ENCODE measurements at places on chromosomes 6 and 20.

DNA sequence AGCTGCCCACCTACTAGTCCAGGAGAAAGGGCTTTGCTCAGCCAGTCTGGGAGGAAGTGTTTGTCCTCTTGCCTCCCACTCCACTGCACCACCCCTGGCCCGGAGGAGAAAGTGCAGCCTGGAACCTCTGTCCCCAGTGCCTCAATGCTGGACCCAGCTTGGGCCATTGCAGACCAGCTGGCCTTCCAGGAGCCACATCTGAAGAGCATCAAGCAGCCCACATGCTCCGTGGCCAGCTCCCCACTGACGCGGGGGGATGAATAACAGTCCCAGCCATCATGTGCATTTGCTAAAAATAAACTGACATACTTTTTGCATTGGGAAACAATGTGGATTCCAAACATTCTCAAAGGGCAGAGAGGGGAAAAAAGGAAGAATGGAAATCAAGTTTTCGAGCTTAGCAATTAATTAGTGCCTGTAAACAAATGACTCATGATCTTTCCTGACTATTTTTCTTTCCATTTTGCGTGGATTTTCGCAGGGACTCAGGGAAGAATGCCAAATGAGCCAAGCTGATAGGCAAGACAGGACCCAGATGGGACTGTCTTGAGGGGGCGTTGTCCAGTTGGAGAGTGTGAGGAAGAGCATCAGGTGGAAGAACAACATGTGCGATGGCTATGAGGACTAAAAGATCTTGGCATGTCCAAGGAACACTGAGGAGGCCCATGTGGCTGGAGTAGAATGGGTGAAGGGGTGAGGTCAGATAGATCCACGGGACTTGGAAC lies 34.1 kb downstream of the CEBPB start:
- DNase-seq = no peak

DNA sequence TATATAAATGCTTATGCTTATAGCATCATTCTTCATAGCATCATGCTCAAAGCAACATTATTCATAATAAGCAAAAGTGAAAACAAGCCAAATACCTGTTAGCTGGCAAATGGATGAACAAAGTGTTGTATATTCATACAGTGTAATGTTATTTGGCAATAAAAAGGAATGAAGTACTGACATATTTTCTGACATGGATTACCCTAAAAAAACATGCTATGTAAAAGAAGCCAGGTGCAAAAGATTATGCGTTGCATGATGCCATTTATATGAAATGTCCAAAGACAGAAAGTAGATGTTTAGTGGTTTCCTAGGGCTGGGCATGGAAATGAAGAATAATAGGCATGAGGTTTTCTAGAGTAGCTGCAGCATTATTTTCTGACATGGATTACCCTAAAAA lies 77.1 kb downstream of the GFRA4 start:
- no peak for DNase-seq

DNA sequence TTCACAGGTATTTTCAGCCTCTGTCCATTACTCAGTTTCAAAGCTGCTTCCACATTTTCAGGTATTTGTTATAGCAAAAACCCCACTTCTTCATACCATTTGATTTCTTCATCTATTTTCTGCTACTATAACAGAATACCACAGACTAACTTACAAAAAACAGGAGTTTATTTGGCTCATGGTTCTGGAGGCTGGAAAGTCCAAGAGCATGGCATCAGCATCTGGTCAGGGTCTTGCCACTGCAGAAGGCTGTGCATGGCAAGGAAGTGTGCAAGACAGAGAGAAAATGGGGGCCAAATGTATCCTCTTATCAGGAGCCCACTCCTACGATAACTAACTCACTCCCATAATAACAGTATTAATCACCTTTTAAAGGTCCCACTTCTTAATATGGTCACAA lies 82.8 kb upstream of the FOXA2 start:
- DNase-seq = no peak

- no peak for DNase-seq
Observed at GRCh38 chr6:43790031-43790430, 20.0 kb downstream of the VEGFA start.

DNA sequence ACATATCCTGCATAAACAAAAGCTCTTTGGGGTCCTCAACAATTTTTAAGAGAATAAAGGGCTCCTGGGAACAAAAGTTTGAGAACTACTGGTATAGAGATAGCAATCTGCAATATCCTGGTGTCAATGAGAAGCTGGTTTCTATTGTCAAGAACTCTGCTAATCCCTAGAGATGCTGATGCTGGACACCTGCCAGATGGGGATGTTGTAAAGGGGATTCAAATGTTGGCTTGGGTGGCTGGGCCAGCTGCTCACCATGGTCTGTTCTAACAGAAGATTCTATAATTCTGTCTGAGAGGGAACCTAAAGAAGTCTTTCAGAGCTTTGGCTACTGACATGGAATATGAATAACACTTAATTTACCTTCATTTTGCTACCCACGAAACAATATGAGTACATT lies 137.8 kb downstream of the BTBD9 start:
- no peak for DNase-seq

DNA sequence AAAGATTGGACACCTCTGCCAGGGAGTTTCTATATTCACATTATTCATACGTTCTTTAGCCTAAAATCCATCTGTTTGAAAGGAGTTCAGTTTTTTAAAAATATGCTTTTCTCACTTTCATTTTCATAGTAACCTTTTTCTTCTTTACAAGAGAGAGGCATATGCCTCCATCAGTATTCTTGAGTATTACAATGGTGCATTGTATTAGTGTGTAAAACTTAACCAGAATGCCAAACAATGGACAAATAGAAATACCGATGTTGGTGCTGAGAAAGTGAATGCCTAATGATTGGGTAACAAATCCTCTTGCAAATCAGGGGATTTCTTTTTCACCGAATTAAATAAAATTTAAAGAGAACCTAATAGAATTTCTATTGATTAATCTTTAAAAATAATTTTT lies 163.2 kb upstream of the LAMA2 start:
- no peak for DNase-seq

GRCh38 chr20:474581-474980 lies 12.2 kb upstream of the TBC1D20 start:
- DNase-seq = no peak

- no peak for DNase-seq
Observed at GRCh38 chr6:112597176-112597575, 250.0 kb downstream of the RFPL4B start.

- DNase-seq = no peak
Observed at GRCh38 chr20:219290-220115, 7.6 kb upstream of the DEFB129 start.

GRCh38 chr6:100462706-100463629 lies 1.8 kb downstream of the SIM1 start:
- no peak for DNase-seq

DNA sequence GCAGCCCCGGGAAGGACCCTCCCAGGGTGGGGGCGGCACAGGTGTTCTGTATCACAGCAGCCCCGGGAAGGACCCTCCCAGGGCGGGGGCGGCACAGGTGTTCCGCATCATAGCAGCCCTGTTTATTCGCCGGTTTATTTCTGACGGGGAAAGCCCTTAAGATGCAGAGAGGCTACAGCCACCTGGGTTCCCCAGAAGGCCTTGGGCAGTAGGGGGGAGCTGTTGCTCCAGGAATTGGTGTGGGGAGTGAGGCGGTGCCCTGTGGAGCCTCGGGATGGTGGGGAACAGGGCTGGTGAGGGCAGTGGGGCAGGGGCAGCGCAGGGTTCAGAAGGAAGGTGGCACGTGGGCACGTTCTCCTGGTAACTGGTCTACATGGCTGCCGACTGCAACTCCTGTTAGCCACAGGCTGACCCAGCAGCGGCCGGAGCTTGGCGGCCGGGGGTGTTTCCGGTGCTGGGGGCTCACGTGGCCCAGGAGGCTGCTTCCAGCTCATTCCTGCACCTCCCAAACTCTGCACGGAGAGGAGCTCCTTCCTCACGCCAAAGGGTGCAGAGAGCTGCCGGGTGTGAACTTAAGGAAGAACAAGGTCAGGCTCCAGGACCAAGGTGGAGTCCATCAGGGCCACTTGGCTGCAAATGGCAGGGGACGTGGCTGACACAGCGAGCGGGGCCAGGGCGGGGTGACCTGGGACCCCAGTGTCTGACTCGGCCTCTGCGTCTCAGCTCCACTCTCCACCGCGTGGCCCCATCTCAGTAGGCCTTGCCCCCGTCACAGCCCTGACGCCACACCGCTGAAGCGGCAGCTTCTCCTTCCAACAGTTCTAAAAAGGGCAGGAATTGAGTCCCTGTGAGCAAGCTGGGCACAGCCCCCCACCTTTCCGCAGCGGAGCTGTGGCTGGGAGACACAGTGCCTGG lies 13.2 kb downstream of the SLCO4A1 start:
- DNase-seq = no peak

- DNase-seq = no peak
Observed at GRCh38 chr20:44720621-44720996, 5.4 kb downstream of the CCN5 start.

GRCh38 chr6:139219746-139220145 lies 72.1 kb downstream of the TXLNB start:
- DNase-seq = no peak

- no peak for DNase-seq
Observed at GRCh38 chr6:5492356-5492755, 231.0 kb downstream of the FARS2 start.

DNA sequence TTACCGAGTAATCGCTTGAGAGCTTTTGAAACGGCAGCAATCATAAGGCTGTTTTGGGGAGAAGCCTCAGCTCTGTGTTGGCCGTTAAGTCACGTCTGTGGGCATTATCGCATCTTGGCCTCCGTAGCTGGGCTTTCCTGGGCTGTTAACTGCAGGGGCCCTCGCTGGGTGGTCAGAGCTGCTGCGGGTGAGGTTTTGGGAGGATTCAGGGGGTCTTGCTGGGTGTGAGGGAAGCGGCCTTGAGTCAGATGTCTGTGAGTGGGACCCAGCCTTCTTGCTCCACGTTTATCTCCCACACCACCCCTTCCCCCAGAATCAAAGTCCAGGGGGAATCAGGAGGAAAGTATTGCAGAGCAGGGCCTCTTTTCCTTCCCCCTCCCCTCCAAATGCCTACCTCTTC lies 3.2 kb upstream of the APCDD1L start:
- DNase-seq = no peak

GRCh38 chr6:79385893-79386292 lies 151.3 kb downstream of the LCA5 start:
- no peak for DNase-seq

Measured in stimulated activated CD4-positive, alpha-beta T cell treated with anti-CD3 and anti-CD28 coated beads, Interleukin-4, amount 100 ng/mL, for 1 hour (primary cell).